ENCODE measurements at places on chromosomes 2 and 18.

DNA sequence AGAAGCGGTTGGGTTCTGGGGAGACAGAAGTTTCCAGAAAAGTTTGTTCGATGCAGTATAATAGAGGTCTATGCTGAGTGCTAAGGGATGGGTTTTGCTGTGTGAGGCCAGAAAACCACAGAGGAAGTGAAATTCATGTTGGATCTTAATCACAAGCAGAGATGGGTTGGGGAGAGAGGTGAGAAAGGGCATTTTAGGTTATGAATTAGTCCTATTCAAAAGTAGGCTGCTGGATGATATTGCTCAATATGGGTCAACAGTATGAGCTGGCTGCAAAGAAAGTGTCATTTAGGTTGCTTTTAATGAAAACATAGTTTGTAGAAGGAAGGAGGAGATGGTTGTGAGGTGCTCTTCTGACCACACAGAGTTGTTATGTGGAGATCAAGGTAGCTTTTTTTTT lies 118.8 kb upstream of the LHCGR start:
- no peak for DNase-seq

DNA sequence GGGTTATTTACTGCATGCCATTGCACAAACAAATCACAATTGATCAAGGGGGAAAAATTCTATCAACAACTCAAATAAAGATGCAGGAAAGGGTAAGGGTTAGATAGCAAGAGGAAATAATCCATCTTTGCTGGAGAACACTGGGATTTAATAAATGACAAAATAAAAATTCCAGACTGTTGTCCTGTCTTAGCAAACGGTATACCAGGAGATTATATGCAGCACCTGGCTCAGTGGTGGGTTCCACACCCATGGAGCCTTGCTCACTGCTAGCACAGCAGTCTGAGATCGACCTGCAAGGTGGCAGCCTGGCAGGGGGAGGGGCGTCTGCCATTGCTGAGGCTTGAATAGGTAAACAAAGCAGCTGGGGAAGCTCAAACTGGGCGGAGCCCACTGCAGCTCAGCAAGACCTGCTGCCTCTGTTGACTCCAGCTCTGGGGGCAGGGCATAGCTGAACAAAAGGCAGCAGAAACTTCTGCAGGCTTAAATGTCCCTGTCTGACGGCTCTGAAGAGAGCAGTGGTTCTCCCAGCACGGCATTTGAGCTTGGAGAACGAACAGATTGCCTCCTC lies 296.5 kb upstream of the THSD7B start:
- DNase-seq, result no peak

DNA sequence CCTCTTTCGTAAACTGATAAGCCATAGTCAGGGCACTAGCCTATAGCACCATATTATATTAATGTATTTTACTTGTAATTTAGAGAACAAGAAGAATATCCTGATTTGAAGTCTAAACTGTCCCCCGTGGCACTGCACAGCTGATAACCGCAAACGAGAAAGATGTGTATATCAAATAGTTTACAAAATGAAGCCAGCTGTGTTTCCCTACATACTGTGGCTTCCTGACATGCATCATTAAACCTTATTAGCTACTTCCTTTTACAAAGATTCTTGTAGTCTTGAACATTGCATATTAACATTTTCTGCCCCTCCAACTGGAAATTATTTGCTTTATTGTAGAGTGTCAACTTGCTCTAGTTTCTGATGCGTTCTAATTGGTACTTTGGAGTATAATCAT lies 153.5 kb upstream of the NFATC1 start:
- DNase-seq, result no peak

DNA sequence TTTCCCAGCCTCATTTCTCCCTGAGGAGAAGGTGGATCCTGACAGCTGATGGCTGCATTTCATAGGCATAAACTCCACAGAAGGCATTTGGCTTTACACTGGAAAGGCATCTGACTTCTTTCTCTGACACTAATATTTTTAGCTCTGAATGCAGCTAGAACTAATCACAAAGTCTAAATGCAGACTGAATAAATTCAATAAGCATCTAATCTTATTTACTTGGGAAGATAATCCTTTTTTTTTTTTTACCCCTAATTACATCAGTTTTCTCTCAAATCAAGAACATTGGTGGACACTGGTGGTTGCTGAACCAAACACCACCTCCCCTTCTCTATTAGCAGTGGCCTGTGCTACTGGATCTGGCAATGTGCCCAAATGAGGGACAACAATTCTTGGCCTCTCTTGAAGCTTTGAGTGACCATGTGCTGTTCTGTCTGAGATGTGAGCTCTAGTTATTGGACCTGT lies 50.9 kb upstream of the CD226 start:
- DNase-seq, result no peak

DNA sequence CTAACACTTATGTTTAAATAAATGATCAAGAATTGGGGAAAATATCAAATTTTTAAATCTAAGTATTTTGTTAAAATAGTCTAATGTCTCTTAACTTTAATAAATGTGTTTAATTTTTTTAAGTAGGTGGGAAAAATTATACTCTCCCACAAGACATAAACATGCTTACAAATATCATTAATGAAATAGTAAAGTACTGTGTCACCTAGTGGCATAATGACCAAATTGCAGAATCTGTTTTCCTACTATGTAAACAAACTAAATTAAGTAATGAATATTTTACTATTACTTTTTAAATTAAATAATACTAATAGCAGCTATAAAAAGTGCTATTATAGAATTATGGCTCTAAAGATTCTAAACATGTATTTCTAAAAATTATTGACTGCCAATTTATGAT lies 52.0 kb upstream of the CHAC2 start:
- no peak for DNase-seq
